ENCODE measurements at places on chromosomes 2 and 18. TPM values are rescaled to one million over a fixed set of nuclear protein-coding genes. Genes with fewer than 3 reads are reported as not detected.

The TRIM54 gene
- not detected for total RNA-seq

The CDCA7 gene
- 31.4 TPM for total RNA-seq

The MAP3K19 gene
- total RNA-seq, result not detected

The CPO gene
- not detected for total RNA-seq

The SPTBN1 gene
- total RNA-seq, result 91.3 TPM

The MTCL1 gene
- total RNA-seq, result 36.9 TPM

The DPY30 gene
- 110 TPM for total RNA-seq

The PROM2 gene
- total RNA-seq, result 0.95 TPM

The LBH gene
- total RNA-seq, result 4.2 TPM

The CRIM1 gene
- 10.2 TPM for total RNA-seq

The C1QL2 gene
- not detected for total RNA-seq

Data from neural progenitor cell (in vitro differentiated cells).